ENCODE measurements at places on chromosomes 1 and 21.

DNA sequence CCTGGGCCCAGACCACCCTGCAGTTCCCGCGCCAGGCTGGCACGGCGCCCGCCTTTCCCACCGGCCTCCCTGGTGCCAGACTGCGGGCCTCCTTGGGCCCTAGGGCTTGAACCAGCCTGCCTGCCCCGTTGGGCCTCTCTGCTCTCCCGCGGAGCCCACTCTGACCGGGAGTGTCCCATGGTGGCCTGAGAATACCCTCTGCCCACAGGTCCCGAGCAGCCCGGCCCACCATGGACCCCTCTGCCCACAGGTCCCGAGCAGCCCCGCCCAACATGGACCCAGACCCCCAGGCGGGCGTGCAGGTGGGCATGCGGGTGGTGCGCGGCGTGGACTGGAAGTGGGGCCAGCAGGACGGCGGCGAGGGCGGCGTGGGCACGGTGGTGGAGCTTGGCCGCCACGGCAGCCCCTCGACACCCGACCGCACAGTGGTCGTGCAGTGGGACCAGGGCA lies 7.9 kb downstream of the MIB2 start:
- DNase-seq = no peak

DNA sequence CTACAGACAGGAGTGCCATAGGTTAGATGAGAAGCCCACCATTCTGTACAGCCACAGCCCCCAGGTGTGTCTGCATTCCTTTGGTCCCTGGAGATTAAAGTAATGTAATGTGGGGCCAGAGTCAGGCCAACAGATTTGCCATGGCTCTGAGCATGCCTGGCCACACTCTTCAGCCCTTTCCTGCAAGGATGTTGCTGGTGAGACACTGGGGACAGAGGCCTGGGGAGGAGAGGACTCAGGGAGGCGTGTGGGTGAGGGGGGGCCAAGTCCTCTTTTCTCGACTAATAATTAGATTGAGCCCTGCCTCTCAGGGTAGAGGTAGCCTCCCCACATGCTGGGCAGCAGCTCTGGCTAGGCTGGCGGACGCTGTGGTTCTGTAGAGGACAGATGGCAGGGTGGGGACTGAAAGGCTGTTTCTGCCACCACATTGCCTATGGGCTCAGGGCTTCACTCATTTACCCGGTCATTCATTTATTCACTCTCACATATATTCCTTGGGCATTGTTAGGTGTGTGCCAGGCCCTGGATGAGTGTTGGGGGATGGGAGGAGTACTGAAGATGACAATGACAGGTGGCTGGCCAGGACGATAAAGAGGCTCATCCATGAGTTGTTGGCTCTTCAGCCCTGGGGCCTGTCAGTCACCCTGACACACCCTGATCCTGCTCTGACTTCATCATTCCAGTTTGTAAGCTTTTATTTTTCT lies 7.1 kb upstream of the PRCC start:
- DNase-seq = no peak

DNA sequence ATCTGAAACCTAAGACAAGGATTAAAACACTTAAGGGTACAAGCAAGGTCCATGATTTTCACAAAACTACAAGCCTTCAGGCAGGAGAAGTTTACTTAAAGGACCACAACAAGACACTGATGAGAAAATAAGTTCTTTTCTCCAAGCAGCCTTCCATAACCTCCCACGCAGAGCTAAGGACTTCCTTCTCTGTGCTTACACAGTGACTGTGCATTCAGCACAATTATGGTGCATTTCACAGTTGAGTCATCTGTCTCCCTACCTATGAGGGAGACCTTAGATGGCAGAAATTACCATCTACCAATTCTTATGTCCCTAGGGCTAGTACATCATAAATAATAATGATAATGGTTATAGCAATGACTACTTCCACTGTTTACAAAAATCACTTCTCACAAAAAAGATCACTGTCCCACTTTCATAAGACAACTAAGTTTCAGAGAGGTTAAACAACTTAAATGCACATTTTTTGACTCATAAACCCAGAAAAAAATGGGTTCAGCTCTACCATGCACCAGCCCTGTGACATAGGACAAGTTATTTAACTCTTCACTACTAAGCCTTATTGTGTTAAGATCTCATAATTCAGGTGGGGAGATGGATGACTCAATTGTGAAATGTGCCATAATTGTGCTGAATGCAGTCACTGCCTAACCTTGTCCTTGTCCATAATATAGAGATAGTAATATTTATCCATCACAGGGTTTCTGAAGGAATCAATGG lies 45.3 kb downstream of the TARBP1 start:
- DNase-seq = peak; percentile 29

DNA sequence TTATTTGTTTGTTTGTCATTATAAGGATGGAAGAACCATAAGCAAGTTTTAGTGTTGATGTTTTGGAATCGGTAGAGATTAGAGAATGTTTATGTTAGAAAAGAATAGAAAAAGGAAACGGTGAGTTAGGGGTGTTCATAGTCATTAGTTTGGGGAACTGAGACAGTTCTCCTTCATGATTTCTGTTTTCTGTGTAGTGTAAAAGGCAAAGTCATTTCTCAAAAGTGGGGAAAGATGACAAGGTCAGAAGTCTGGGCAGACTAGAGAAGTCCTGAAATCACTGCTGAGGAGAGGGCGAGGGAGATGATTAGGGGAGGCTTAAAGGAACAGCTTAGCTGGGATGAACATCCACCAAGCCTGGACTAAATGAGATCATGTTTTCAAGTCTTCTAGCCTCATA lies 498.9 kb downstream of the TTLL7 start:
- no peak for DNase-seq

DNA sequence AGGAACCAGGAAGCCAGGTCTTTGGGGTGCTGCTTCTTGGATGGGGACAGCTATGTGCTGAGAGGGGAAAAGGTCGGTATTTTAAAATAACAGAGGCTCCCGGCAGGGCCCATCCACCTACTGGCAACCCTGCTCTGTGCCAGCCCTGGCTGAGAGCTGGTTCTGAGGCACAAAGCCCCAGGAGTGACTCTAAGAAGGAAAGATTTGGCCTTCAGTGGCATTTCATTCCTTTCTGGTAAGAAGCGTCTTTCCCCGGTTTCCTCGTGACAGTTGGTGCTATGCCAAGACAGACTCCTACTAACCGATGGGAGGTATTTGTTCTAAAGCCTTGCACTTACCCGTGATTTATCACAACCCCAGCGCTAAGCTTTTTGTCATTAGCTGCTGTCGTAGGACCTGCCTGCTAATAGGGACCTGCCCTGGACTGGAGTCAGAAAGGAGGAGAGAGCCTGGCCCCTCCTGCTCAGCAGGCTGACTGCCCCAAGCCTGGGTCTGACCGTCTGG lies 123.1 kb upstream of the ADAR start:
- DNase-seq = no peak

DNA sequence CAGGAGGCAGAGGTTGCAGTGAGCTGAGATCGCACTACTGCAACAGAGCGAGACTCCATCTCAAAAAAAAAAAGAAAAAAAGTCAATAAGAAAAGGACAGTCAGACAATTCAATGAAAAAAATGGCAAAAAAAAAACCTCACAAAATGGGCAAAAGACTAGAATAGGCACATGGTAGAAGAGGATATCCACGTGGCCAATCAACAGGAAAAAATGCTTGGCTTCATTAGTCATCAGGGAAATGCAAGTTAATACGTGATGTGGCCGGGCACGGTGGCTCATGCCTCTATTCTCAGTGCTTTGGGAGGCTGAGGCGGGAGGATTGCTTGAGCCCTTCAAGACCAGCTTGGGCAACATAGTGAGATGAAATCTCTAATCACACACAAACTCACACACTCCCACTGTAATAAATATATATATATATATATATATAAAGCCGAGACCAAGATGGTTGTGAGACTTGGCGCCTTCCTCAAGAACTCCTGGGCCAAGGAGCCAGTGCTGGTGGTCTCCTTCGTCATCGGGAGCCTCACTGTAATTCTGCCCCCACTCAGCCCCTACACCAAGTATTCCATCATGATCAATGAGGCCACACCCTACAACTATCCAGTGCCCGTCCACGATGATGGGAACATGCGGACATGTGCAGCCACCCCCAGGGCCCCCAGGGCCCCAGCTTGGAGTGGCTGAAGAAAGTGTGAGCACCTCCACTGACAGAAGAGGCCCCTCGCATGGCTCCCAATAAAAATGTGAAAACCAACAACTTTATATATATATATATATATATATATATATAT lies 22.9 kb upstream of the LEFTY2 start:
- DNase-seq = no peak

GRCh38 chr1:24385160-24385940 lies 28.2 kb downstream of the STPG1 start:
- peak; percentile 15 for DNase-seq

DNA sequence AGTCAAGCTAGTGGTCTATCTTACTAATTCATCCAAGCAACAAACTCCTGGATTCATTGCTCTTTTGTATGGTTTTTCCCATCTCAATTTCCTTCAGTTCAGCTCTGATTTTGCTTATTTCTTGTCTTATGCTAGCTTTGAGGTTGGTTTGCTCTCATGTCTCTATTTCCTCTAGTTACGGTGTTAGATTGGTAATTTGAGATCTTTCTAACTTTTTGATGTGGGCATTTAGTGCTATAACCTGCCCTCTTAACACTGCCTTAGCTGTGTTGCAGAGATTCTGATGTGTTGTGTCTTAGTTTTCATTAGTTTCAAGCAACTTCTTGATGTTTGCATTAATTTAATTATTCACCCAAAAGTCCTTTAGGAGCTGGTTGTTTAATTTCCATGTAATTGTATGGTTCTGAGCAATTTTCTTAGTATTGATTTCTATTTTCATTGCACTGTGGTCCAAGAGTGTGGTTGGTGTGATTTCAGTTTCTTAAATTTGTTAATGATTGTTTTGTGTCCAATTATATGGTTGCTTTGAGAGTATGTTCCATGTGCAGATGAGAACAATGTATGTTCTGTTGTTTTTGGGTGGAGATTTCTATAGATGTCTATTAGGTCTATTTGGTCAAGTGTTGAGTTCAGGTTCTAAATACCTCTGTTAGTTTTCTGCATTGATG lies 154.6 kb downstream of the PLPPR5 start:
- no peak for DNase-seq

DNA sequence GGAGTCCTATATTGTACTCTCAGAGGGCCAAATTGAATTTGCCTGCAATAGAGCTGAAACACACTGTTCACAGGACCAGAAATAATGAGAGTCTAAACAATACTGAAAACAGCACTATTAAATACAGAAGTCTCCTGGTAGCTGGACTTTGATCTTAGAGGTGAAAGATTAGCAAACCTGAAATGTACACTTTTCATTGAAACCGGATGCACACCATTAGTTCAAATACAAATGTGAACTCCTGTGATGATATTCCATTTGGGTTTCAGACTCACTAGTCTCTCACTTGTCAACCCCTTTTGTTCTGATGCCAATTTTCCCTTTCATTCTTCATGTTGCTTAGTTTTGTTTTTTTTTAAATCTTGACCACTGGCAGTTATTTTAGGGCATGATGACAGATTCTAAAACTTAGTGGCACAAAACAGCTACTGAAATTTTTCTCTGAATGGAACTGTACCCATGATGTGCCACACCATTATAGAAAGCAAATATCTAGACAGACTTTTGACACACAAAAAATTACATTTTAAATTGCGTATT lies 5.9 kb upstream of the TNFSF4 start:
- DNase-seq = no peak

GRCh38 chr1:151311589-151312331 lies 15.5 kb downstream of the PI4KB start:
- peak; percentile 21 for DNase-seq

- no peak for DNase-seq
These were observed 30.7 kb upstream of the NLRP3 start for GRCh38 chr1:247385283-247385682.

DNA sequence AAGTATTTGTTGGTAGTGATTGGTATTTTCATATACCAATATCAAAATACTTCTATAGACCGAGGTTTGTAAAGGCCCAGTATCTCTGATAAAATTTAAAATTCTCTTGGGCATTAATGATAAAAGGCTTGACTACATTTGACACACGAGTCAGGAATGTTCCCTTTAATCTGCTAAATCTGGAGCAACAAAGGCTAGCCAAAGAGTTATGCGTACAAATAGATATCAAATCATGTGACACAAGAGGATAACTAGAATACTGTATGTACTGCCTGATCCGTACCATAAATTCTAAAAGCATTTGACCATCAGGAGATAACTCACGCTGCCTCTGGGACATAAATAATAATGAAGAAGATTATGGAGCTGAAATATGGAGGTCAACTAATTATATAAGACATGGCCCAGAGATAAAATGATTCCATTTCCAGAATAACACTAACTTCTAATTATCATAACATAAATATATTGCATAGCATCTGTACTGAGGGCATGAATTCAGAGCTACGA lies 64.2 kb upstream of the SH3GLB1 start:
- no peak for DNase-seq

DNA sequence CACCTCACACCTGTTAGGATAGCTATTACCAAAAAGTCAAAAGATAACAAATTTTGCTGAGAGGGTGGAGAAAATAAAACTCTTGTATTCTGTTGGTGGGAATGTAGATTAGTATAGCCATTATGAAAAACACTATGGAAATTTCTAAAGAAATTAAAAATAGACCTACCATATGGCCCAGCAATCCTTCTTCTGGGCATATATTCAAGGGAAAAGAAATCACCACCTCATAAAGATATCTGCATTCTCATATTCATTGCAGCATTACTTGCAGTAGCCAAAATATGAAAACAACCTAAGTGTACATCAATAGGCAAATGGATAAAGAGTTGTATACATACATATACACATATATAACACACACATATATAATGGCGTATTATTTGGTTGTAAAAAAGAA lies 791.6 kb upstream of the RGS18 start:
- DNase-seq = no peak

GRCh38 chr1:234586304-234586703 lies 23.7 kb downstream of the IRF2BP2 start:
- DNase-seq = no peak

DNA sequence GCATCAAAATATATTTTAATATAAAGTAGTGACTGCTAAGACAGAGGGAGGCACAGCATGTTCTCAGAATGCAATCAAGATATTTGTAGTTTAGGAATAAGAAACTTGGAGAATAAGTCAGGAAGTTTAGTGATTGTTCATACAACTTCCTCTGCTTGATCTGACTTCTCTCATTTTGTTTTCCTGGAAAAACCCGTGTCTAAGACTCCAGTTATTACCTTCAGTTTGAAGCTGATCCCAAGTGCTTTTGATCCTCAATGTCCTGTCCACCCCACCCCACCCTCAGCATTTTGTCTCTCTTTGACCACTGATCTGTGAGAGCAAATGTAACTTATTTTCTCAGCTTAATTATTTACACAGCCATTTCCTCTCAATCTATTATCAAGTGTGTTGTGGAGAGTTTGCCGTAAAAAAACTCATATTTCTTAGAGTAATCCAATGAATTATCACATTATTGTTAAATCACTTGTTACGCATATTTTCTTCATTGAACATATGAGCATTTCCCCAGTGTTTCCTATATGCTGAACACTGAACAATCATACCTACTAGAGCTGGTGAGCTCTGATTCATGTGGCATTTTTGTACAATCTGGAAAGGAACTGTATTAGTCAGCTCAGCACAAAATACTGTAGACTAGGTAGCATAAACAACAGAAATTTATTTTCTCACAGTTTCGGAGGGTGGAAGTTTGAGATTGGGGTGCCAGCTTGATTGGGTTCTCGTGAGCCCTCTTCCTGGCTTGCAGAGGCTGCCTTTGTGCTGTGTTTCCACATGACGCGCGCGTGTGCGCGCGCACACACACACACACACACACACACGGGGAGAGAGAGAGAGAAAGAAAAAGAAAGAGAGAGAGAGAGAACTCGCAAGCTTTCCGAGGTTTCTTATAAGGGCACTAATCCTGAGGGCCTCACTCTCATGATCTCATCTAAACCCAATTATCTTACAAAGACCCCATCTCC lies 65.5 kb upstream of the DPYD start:
- no peak for DNase-seq

GRCh38 chr1:246907472-246907871 lies 24.3 kb downstream of the AHCTF1 start:
- DNase-seq = peak; percentile 53

All from KBM-7 (cell line).